ENCODE measurements at places on chromosomes 12 and 14. TPM values are rescaled to one million over a fixed set of nuclear protein-coding genes. Genes with fewer than 3 reads are reported as not detected.

The TGM1 gene
- total RNA-seq, result 11.4 TPM

DNA sequence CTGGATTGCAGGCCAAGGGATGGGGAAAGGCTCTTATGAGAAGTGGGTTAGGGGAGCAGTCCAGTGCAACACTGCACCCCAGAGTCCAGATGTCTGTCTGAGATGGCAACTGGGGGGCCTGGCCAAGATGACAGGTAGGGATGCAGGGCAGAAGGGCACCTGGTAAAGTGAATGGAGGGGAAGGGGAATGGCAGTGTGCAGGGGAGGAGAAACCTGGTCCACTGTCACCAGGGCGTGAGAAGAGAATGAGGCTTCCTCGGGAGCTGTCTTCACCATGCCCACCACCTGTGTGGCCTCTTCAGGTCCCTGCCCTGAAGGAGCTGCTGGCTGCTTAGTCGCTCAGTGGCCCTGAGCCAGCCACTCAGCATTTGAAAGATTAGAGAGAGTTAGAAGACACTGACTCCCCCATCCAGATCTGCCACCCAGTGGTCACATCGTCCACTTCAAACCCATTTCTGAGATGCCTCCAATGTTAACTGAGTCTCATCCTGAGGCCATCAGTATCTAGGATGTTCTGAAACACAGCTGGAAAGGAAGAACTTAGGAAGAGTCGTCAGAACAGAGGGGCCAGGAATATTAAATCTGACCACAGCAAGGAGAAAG lies 57.3 kb downstream of the PLEKHG3 start:
- no peaks in the 10 kb centered on the region for H3K27me3 ChIP-seq
- no peaks in the 10 kb centered on the region for H3K36me3 ChIP-seq
- H3K27ac ChIP-seq, result peak overlapping the region; percentile 38
- H3K4me1 ChIP-seq, result peaks cover 12% of the 10 kb centered on the region
- no peak overlapping the region for H3K4me3 ChIP-seq

- H3K27me3 ChIP-seq, result no peaks in the 10 kb centered on the region
- no peaks in the 10 kb centered on the region for H3K4me1 ChIP-seq
- H3K4me3 ChIP-seq, result no peak overlapping the region
- no peak for DNase-seq
- H3K27ac ChIP-seq, result no peak overlapping the region
- no peaks in the 10 kb centered on the region for H3K36me3 ChIP-seq
Measured at GRCh38 chr12:22821985-22822384, 197.0 kb downstream of the ETNK1 start.

DNA sequence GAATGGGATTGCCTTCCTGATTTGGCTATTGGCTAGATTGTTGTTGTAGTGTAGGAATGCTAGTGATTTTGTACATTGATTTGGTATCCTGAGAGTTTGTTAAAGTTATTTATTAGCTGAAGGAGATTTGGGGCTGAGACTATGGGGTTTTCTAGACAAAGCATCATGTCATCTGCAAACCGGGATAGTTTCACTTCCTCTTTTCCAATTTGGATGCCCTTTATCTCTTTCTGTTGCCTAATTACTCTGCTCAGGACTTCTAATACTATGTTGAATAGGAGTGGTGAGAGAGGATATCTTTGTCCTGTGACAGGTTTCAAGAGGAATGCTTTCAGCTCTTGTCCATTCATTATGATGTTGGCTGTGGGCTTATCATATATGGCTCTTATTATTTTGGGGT lies 265.7 kb upstream of the MGAT4C start:
- no peak for DNase-seq
- H3K4me1 ChIP-seq, result no peaks in the 10 kb centered on the region
- H3K27ac ChIP-seq, result no peak overlapping the region
- H3K36me3 ChIP-seq, result no peaks in the 10 kb centered on the region

GRCh38 chr14:42222924-42223471 lies 616.3 kb downstream of the LRFN5 start:
- H3K27ac ChIP-seq, result no peak overlapping the region
- no peak overlapping the region for H3K4me3 ChIP-seq
- no peaks in the 10 kb centered on the region for H3K4me1 ChIP-seq
- no peaks in the 10 kb centered on the region for H3K36me3 ChIP-seq
- DNase-seq, result no peak

All from prostate gland (tissue), 2 donors.